ENCODE measurements at places on chromosomes 6 and 20.

DNA sequence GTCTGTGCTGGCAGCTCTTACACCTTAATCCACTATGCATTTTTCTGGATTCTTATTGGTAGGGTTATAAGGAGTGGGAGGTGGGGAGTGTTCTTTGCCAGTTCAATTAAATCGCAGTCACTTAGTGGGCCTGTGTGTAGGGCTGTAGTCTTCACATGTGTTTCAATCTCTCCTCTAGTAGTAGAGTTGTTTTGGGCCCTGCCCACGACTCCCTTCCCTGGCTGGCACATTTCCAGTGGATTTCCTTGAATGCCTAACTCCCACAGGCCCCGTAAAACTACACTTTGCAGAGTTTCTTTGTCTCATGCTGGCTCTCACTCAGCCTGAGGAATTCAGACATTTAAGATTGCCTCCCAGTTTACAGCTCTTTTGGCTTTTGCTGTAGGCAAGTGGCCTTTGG, 414.0 kb upstream of the OPRM1 start:
- no peak for DNase-seq

GRCh38 chr6:168450917-168451316, 9.9 kb downstream of the SMOC2 start:
- no peak for DNase-seq

GRCh38 chr6:21900730-21901129, 307.2 kb downstream of the SOX4 start:
- no peak for DNase-seq

- DNase-seq: no peak
Measured at GRCh38 chr6:10964684-10965083, 77.8 kb downstream of the SYCP2L start.

DNA sequence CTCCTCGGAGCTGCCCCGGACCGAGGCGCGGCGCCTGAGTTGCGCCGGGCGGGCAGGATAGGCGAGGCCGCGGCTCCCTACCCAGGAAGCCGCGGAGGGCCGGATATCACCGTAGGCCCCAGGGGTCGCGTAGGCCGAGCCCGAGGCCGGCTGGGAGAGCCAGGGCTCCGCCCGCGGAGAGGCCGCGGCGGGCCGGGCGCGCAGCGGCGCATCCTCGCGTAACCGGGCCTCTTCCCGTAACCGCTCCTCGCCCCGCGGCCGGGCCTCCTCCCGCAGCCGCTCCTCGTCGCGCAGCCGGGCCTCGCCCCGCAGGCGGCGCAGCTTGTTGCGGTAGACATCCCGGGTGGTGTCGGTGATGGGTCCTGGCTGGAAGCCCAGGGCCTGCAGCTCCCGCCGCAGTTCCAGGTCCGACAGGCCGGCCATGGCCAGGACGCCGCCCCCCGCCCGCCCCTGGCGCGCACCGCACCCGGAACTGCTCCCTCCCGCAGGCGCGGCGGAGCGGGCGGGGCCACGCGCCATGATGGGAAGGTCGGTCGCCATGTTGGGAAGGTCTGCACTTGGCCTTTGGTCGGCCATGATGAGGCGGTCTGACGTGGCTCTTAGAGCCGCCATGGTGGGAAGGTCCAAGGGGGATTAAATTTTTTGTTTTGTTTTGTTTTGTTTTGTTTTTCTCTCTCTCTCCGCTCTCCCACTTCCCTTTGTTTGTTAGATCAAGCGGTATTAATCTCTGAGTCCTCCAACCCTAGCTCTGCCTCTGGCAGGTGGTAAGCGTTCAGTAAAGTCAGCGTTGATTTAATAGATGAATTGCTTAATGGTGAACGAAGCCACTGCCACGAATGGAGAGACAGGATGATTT, at the start of gene LEMD2:
TSS of gene LEMD2 (minus strand) at position 437 of the 856 bp plus-strand sequence. CDS start at position 423, 14 bp downstream.
- DNase-seq: peak; percentile 79

DNA sequence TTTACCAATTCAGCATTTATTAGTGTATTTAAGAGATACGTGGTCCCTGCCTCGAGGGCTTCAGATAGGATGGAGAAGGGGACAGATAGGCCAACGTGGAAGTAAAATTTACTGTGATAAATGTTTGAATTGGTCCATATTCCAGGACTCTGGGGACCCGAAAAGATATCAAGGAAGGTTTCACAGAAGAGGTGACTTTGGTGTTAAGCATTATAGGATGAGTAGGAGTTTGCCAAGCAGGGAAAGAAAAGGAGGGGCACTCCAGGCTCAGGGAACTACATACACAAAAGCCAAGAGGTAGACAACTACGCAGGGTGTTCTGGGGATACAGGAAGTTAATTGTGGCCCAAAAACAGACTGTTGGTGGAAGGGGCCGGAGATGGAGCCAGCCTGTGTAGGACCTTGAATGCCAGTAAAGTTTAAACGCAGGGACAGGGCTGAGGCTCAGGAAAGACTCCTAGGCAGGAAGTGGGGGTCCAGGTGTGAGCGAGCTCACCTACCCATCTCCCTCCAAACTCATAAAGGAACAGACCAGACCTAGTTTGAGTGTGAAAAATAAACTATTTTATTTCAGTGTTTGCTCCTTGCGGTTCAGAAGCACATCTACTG, 37.0 kb downstream of the TGM2 start:
- DNase-seq: no peak

- no peak for DNase-seq
Measured at GRCh38 chr20:55142932-55143331, 667.5 kb downstream of the DOK5 start.

DNA sequence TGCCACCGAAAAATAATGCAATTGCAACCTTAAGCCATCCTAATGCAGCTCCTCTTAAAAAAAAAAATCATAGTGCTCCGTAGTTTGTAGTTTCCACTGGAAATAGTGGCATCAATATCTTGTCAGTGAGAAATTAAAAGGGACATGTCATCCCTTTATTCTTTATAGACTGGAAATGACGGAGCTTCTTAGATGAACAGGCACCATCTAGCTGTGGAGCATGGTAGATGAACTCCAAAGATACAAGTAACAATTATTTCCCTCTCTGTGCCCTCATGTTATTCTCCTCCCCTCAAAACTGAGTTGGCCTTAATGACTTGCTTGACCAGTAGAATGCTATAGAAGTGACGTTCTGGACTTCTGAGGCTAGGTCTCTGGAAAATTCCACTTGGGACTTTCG, 268.1 kb upstream of the SPTLC3 start:
- DNase-seq: no peak

GRCh38 chr6:169247991-169248390, 5.7 kb downstream of the THBS2 start:
- no peak for DNase-seq

DNA sequence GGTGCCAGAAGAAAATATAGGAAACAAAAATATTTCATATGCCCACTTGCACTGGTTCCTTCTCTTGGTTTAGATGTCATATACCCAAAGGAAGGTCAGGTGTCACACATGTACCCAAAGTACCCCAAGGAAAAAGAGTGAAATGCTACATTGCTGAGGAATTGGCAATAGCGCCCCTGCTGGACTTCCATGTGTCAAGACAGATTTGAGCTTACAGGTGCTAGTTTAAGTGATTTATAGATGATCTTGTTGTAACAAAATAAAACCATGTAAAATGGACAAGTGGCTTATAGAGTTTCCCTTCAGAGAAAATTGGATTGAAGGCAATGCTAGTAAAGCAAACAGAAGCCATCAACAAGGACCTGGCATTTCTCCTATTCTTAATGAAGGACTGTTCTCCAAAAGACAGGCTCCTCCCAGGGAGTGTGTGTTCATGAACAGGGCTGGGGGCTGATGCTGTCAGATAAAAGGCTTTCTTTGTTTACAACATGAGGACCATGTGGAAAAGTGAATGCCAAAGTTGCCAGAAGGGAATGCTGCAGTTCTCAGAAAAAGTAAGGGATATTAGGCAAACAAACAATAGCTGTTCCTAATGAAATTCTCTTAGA, 64.3 kb upstream of the PAK5 start:
- DNase-seq: no peak

DNA sequence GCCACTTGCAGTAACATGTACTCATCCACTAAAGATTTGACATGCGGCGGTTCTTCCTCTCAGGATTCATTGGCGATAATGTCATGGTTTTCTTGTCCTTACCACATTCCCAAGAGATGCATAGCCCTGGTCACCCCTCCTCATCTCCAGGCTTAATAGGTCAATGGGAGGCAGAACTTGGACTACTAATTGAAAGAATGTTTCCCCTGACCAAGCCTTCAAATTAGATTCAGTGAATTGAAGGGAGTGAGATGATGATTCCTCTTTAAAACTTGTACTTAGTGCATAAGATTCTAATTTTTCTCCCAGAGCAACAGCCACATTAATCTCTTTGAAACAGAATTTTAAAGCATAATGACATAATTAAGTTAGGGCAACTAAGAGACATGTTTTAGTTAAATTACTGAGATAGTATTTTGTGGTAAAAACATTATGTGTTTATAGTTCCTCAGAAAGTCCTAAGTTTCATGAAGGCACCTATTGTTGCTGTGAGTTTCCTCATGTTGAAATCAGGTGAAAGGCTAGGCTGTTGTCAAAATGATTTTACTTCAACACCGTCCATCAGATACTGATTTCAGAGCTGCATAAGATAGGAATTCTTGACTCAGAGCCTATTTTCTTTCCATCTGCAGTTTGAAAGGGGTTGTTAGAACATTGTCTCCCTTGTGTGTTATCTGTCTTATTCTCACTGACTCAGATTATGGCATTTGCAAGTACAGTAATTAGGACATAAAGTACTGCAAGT, 48.5 kb downstream of the STK4 start:
- no peak for DNase-seq

- no peak for DNase-seq
Measured at GRCh38 chr6:129500958-129501739, 208.8 kb downstream of the ARHGAP18 start.

DNA sequence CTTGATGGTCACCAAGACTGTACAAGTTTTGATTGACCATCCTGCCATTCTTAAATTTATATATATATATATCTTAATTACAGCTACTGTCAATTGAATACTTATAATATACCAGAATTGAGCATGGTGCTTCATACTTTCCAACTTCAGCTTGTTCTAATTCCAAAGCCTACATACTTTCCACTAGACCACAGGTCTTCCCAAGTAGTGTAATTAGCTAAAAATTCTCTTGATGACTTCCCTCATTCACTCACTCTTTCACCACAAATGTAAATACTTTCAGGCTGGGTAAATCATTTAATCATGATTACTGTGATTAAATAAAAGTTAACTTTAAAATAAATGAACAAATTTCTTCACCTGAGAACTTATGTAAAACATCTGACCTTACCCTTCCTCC, 3.4 kb downstream of the ASF1A start:
- DNase-seq: no peak

DNA sequence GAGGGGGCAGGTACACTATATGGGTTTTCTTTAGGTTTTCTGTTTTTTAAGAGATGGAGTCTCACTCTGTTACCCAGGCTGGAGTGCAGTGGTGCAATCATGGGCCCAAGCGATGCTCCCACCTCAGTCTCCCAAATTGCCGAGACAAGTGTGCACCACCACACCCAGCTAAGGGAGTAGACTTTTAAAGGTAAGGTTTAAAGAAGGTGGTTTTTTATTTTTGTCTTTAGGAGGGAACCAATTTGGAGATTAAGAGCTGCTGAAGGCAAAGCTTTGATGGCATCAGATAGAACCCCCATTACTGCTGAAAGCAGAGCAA, 7.9 kb downstream of the SRSF6 start:
- DNase-seq: no peak

- no peak for DNase-seq
Measured at GRCh38 chr6:148085631-148086331, 256.9 kb upstream of the SASH1 start.

GRCh38 chr20:44643596-44644229, 7.8 kb downstream of the ADA start:
- no peak for DNase-seq

GRCh38 chr6:90190752-90191395, 105.8 kb downstream of the BACH2 start:
- DNase-seq: no peak

- DNase-seq: no peak
Measured at GRCh38 chr6:124260337-124260736, 456.7 kb downstream of the NKAIN2 start.

DNA sequence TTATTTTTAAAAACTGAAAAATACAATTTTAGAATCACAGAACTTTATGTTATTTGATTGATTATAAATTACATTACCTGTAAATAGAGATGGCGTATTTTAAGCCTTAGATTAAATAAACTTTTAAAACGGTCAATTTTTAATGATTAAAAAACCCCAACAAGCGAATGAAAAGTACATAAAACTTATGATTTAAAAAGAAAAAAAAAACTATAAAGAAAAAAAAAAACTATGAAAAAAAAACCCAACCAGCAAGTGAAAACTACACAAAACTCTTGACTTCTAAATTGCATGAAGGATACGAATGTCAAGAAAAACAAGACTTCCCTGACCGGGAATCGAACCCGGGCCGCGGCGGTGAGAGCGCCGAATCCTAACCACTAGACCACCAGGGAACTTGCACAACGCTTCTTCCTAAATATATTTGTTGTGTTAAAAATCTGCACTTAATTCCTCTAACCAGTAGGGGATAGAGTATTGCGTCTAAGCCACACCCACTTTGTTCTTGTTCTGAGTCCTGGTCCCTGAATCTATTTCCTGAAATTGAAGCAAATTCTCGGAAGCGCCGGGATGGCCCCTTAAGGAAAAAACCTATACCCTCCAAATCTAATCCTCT, 10.7 kb upstream of the NCOA7 start:
- DNase-seq: peak; percentile 90

DNA sequence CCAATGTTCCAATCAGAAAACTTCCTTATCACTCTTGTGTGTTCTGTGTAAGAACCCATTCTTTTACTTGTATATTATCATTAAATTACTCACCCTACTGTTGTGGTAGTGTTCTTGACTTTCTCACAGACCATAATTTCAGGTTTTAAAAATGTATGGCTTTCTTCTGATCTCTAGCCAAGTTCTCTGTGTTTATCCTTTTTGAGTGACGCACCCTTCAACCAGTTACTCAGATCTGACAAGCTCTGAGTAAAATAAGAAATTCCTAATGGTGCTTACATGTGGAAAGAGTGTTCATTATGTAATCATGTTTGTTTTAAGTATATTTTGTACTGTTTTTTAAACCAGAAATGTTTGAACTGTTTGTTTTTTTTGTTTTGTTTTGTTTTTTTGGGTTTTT, 11.0 kb downstream of the TBPL1 start:
- DNase-seq: no peak

Data from NCI-H1694 treated with DMSO at 0.1 percent for 48 hours (cell line).